ENCODE measurements at places on chromosomes 7 and 10. TPM values are rescaled to one million over a fixed set of nuclear protein-coding genes. Genes with fewer than 3 reads are reported as not detected.

Gene CYP3A7
- 1.5 TPM for total RNA-seq

Gene MRPL32
- total RNA-seq, result 57.7 TPM

- H3K4me1 ChIP-seq, result no peaks in the 10 kb centered on the region
- no peak overlapping the region for H3K27ac ChIP-seq
- peaks cover 4% of the 10 kb centered on the region for H3K36me3 ChIP-seq
- DNase-seq, result no peak
- H3K4me3 ChIP-seq, result no peak overlapping the region
These were observed 20.5 kb downstream of the FBH1 start for GRCh38 chr10:5910323-5911100.

GRCh38 chr10:90912174-90912573 is 8.7 kb downstream of the ANKRD1 start:
- no peak overlapping the region for H3K4me3 ChIP-seq
- H3K27ac ChIP-seq, result peak overlapping the region; percentile 60
- H3K27me3 ChIP-seq, result no peaks in the 10 kb centered on the region
- H3K36me3 ChIP-seq, result no peaks in the 10 kb centered on the region
- no peak for DNase-seq

DNA sequence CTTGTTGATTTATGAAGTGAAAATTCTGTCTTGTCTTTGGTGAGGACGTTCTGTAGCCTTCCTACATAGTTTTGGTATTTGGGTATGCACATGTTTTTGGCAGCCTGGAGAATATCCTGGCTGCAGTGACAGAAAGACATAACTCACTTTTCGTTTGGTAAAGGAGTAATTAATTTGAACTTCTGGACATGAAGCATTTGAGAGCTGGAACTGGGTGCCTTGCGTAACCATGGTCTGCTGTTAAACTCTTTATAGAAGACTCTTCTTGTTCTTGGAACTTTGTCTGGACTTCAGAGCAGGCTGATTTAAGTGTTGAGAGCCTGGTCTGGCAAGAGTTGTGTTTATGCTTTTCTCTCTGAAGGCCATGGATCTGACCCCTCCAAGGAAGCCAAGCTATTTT is 231.3 kb downstream of the LRMDA start:
- H3K27me3 ChIP-seq, result no peaks in the 10 kb centered on the region
- no peaks in the 10 kb centered on the region for H3K36me3 ChIP-seq
- H3K27ac ChIP-seq, result peak overlapping the region; percentile 58
- H3K4me3 ChIP-seq, result no peak overlapping the region
- H3K4me1 ChIP-seq, result no peaks in the 10 kb centered on the region
- DNase-seq, result peak; percentile 55

GRCh38 chr7:120856621-120857352 is 1.2 kb downstream of the TSPAN12 start:
- H3K27ac ChIP-seq, result peak overlapping the region; percentile 74
- DNase-seq, result no peak

DNA sequence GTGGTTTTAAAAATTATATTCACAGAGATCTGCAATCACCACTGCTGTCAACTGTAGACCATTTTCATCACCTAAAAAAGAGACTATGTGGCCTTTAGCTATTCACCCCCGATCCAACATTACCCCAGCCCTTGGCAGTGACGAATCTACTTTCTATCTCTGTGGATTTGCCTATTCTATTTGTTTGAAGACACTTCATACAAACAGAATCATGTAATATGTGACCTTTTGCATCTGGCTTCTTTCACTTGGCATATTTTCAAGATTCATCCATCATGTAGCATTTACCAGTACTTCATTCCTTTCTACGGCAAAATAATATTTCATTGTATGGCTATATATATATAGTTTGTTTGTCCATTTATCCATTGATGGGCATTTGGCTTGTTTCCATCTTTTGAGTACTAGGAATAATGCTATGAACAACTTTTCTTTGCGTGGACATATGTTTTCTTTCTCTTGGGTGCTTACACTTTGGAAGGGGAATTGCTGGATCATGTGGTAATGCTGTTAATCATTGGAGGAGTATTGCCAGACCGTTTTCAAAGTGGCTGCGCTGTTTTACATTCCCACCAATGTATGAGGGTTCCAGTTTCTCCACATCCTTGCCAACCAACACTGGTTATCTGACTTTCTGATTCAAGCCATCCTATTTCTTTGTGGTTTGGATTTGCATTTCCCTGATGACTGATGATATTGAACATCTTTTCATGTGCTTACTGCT is 22.3 kb downstream of the ADAMTS14 start:
- H3K4me1 ChIP-seq, result peaks cover 6% of the 10 kb centered on the region
- H3K36me3 ChIP-seq, result no peaks in the 10 kb centered on the region
- H3K27me3 ChIP-seq, result no peaks in the 10 kb centered on the region
- H3K27ac ChIP-seq, result no peak overlapping the region

GRCh38 chr7:156173346-156173745 is 361.1 kb upstream of the SHH start:
- DNase-seq, result no peak
- H3K36me3 ChIP-seq, result no peaks in the 10 kb centered on the region
- H3K4me3 ChIP-seq, result no peak overlapping the region
- no peaks in the 10 kb centered on the region for H3K4me1 ChIP-seq

GRCh38 chr10:1417574-1417973 is 319.8 kb downstream of the ADARB2 start:
- no peaks in the 10 kb centered on the region for H3K36me3 ChIP-seq
- no peaks in the 10 kb centered on the region for H3K4me1 ChIP-seq
- no peak overlapping the region for H3K27ac ChIP-seq
- H3K27me3 ChIP-seq, result peaks cover 44% of the 10 kb centered on the region
- no peak overlapping the region for H3K4me3 ChIP-seq

GRCh38 chr7:86745013-86745745 is 101.5 kb downstream of the GRM3 start:
- DNase-seq, result no peak
- H3K4me3 ChIP-seq, result no peak overlapping the region
- no peaks in the 10 kb centered on the region for H3K4me1 ChIP-seq
- H3K27me3 ChIP-seq, result no peaks in the 10 kb centered on the region
- no peaks in the 10 kb centered on the region for H3K36me3 ChIP-seq
- no peak overlapping the region for H3K27ac ChIP-seq

GRCh38 chr10:88172159-88172558 is 308.7 kb downstream of the PTEN start:
- no peaks in the 10 kb centered on the region for H3K27me3 ChIP-seq
- H3K4me3 ChIP-seq, result no peak overlapping the region
- no peak overlapping the region for H3K27ac ChIP-seq

GRCh38 chr10:129511758-129512157 is 44.7 kb downstream of the MGMT start:
- H3K36me3 ChIP-seq, result no peaks in the 10 kb centered on the region
- H3K4me1 ChIP-seq, result no peaks in the 10 kb centered on the region
- no peak overlapping the region for H3K27ac ChIP-seq
- H3K4me3 ChIP-seq, result no peak overlapping the region
- no peak for DNase-seq

GRCh38 chr7:46218461-46219200 is 297.6 kb upstream of the IGFBP3 start:
- no peaks in the 10 kb centered on the region for H3K27me3 ChIP-seq
- no peak overlapping the region for H3K4me3 ChIP-seq
- H3K27ac ChIP-seq, result peak overlapping the region; percentile 28
- no peaks in the 10 kb centered on the region for H3K4me1 ChIP-seq

- H3K36me3 ChIP-seq, result no peaks in the 10 kb centered on the region
- no peak for DNase-seq
- H3K27me3 ChIP-seq, result peaks cover 30% of the 10 kb centered on the region
- H3K4me3 ChIP-seq, result no peak overlapping the region
- no peak overlapping the region for H3K27ac ChIP-seq
These were observed 57.3 kb downstream of the TCERG1L start for GRCh38 chr10:131253931-131254858.

GRCh38 chr7:113959910-113960309 is 41.1 kb upstream of the PPP1R3A start:
- H3K4me1 ChIP-seq, result no peaks in the 10 kb centered on the region
- no peak overlapping the region for H3K4me3 ChIP-seq
- no peaks in the 10 kb centered on the region for H3K27me3 ChIP-seq
- H3K36me3 ChIP-seq, result no peaks in the 10 kb centered on the region
- no peak overlapping the region for H3K27ac ChIP-seq

- peaks cover 3% of the 10 kb centered on the region for H3K4me1 ChIP-seq
- H3K4me3 ChIP-seq, result peak overlapping the region; percentile 17
- no peaks in the 10 kb centered on the region for H3K36me3 ChIP-seq
- H3K27ac ChIP-seq, result no peak overlapping the region
These were observed 73.0 kb upstream of the LRRC4 start for GRCh38 chr7:128104108-128104742.

Measured in breast epithelium (tissue), 4 donors.